T-helper 17 cell (primary cell): ENCODE measurements at places on chromosomes 11 and 22. TPM values are rescaled to one million over a fixed set of nuclear protein-coding genes. Genes with fewer than 3 reads are reported as not detected.
A peak's percentile ranks its signal among the peaks of the same experiment; 100 is the strongest.

The C11orf52 gene
- total RNA-seq, result not detected

The APOL5 gene
- not detected for total RNA-seq

The GRM5 gene
- not detected for total RNA-seq

The TP53AIP1 gene
- not detected for total RNA-seq

The KIAA1671 gene
- 1.4 TPM for total RNA-seq

GRCh38 chr11:8917157-8917825 is 6.3 kb downstream of the AKIP1 start:
- no peak overlapping the region for H3K27ac ChIP-seq
- H3K4me1 ChIP-seq, result peaks cover 11% of the 10 kb centered on the region
- no peaks in the 10 kb centered on the region for H3K36me3 ChIP-seq

GRCh38 chr11:45926536-45927331 is 4.3 kb downstream of the LARGE2 start:
- H3K27me3 ChIP-seq, result no peaks in the 10 kb centered on the region
- H3K4me3 ChIP-seq, result no peak overlapping the region
- H3K36me3 ChIP-seq, result no peaks in the 10 kb centered on the region
- H3K27ac ChIP-seq, result no peak overlapping the region

- no peak overlapping the region for H3K27ac ChIP-seq
- H3K36me3 ChIP-seq, result no peaks in the 10 kb centered on the region
- no peaks in the 10 kb centered on the region for H3K27me3 ChIP-seq
- DNase-seq, result no peak
- H3K4me3 ChIP-seq, result no peak overlapping the region
Observed at GRCh38 chr11:16292167-16292859, 64.0 kb downstream of the SOX6 start.

DNA sequence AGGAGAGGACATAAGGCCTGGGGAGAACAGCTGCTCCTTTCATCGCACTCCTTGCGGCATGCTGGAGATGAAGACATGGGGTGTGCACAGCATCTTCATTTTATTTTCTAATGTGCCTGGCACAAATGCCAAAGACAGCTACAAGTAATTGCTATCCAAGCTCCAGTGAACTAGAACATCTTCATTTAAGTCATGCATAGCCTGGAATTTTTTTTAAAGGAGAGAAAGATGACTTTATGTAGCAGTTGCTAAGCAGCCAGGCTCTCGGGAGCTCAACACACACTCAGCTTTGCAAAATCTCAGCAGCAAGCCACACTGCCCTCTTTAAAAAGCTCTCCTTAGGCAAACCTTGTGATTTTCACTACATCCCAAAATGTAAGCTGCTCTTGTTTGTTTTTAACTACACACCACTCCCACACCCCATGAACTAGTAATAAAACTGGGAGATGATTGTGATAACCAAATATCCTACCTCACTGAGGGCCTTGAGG is 164.5 kb upstream of the POU2AF2 start:
- no peak overlapping the region for H3K4me3 ChIP-seq
- H3K27ac ChIP-seq, result no peak overlapping the region
- no peak for DNase-seq
- H3K27me3 ChIP-seq, result peaks cover 26% of the 10 kb centered on the region
- peaks cover 3% of the 10 kb centered on the region for H3K36me3 ChIP-seq
- H3K4me1 ChIP-seq, result no peaks in the 10 kb centered on the region

DNA sequence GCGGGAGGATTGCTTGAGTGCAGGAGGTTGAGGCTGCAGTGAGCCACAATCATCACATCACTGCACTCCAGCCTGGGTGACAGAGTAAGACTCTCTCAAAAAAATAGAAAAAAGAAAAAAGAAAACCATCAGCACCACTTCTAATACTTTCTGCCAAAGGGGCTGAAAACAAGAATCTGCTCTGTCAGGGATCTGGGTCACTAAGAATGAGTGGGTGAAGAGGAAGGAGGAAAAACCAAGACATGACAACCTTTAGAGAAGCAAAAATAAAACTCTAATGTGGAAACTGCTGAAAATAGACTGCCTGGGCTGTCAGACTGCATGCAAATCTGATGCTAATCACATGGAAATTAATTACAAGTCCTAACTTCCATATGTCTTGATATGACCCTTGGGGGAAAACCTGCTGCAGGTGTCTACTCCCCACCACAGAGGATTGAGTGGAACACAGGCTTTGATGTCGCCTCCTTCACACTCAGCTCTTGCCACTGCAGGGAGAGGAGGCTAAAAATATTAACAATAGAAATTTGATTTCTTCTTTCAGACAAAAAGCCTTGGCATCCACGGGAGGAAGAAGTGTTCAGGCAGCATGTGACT is 62.5 kb upstream of the CRTAM start:
- no peak overlapping the region for H3K4me3 ChIP-seq
- H3K27ac ChIP-seq, result no peak overlapping the region
- peaks cover 10% of the 10 kb centered on the region for H3K4me1 ChIP-seq
- H3K27me3 ChIP-seq, result no peaks in the 10 kb centered on the region

GRCh38 chr11:61787928-61788491 is 4.4 kb downstream of the TMEM258 start:
- no peak for DNase-seq
- peak overlapping the region; percentile 27 for H3K27ac ChIP-seq
- H3K4me1 ChIP-seq, result peaks cover 15% of the 10 kb centered on the region
- no peak overlapping the region for H3K4me3 ChIP-seq
- peaks cover 5% of the 10 kb centered on the region for H3K36me3 ChIP-seq
- H3K27me3 ChIP-seq, result no peaks in the 10 kb centered on the region

DNA sequence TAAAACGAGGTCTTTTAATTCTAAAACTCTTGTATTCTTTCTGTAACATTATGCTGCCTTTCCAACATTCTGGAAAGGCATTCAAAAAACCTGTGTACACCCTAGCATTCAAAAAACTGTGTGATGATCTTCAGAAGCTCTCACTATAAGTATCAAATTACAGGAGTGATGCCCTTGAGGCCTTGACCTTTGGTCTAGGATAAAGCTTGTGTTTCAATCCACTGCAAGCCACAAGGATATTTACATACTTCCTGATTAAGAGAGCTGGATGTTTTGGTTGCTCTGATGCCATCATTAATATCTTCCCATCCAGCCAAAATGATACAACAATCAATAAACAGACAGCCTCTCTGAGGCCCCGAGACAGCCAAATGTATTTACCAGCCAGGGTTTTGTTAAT is 11.9 kb downstream of the CLPB start:
- DNase-seq, result no peak
- peaks cover 56% of the 10 kb centered on the region for H3K4me1 ChIP-seq
- H3K4me3 ChIP-seq, result no peak overlapping the region
- peaks cover 7% of the 10 kb centered on the region for H3K36me3 ChIP-seq

DNA sequence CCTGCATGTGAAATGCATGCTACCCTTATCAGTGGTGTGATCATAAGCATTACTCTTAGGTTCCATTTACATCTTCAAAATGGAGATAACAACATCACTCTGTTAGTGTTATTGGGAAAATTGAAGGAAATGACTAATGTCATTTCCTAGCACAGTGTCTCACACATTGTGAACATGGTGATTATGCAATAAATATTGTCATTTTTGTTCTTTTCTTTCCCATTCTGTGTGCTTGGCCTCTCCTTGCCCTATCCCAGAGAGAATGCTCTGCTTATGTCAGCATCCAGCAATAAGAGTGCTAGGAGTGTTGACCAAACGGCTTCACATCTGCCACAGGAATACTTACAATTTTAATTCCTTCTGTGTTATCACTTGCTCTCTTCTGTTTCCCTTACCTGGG is 1024.1 kb upstream of the CCDC90B start:
- H3K27me3 ChIP-seq, result no peaks in the 10 kb centered on the region
- no peak overlapping the region for H3K27ac ChIP-seq
- H3K36me3 ChIP-seq, result no peaks in the 10 kb centered on the region
- no peak for DNase-seq
- H3K4me3 ChIP-seq, result no peak overlapping the region
- H3K4me1 ChIP-seq, result no peaks in the 10 kb centered on the region

- peak overlapping the region; percentile 99 for H3K27ac ChIP-seq
- DNase-seq, result peak; percentile 35
- peak overlapping the region; percentile 95 for H3K4me3 ChIP-seq
- H3K27me3 ChIP-seq, result no peaks in the 10 kb centered on the region
- peaks cover 44% of the 10 kb centered on the region for H3K4me1 ChIP-seq
Observed at GRCh38 chr11:10450462-10451425, 4.3 kb upstream of the AMPD3 start.

DNA sequence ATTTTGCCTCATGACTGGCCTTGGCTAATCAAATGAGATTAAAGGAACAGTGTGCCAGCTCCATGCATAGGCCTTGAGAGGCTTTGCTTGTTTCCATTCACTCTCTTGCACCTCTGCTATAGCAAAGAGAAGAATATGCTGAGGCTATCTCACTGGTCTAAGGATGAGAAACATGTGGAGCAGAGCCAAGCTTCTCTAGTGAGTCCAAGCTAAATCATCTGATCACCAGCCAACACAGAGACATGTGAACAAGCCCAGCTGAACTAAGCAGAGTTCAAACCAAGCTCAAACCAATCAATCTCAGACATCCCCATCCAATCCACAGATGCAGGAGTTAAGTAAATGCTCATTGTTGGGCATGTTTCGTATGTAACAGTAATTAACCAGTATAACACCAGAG is 69.4 kb upstream of the API5 start:
- H3K27ac ChIP-seq, result no peak overlapping the region
- no peaks in the 10 kb centered on the region for H3K36me3 ChIP-seq
- no peak for DNase-seq
- H3K4me3 ChIP-seq, result no peak overlapping the region
- H3K4me1 ChIP-seq, result no peaks in the 10 kb centered on the region

DNA sequence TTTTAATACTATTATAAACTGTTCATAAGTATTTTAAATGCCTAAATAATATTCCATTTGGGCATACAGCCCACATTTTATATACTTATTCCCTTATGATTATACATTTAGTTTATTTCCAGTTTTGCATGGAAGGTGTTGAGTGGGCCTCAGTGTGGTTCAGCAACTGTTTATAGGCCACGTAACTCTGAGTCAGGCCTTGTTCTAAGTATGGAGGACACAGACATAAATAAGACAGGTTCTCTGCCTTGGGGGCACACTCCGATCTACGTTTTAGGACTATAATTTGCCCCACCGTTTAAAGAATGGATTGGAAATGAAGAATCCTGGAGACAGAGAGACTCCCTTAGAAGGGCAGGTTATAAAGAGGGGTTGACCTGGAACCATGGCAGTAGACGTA is 212.2 kb upstream of the TBCEL start:
- H3K36me3 ChIP-seq, result peaks cover 3% of the 10 kb centered on the region
- DNase-seq, result no peak
- peaks cover 3% of the 10 kb centered on the region for H3K4me1 ChIP-seq
- H3K27ac ChIP-seq, result no peak overlapping the region

DNA sequence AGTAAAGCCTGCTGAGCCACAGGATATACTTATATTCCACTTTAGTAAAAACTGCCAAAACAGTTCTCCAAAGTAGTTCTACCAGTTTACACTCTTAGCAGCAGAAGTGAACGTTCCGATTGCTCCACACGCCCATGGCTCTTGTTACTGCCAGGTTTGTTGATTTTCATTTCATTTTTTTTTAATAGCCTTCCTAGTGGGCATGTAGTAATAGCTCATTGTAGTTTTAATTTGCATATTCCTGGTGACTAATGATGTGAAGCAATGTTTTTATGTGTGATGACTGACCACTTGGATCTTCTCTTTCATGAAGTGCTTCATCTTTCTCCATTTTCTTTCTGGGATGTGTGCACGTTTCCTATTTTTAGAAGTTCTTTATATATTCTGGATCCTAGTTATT is 4.8 kb upstream of the C11orf97 start:
- no peaks in the 10 kb centered on the region for H3K36me3 ChIP-seq
- no peak overlapping the region for H3K4me3 ChIP-seq
- no peak overlapping the region for H3K27ac ChIP-seq
- H3K27me3 ChIP-seq, result peaks cover 19% of the 10 kb centered on the region

DNA sequence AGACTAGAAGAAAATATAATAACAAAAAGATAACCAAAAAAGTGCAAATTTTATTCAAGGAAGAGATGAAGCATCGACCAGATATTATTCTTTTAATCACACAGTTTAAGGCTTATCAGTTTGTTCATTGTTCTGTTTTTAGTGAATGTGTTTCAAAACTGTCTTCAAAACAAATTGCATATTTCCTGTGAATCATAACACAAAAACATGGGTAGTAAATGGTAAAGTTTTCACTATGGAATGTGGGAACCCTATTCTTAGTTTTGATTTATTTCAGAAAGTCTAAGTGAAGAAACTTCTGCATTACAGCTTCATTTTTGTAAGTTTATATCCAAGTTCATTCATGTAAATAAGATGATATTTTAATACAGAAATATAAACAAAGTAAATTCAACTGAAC is 207.6 kb upstream of the LUZP2 start:
- H3K27ac ChIP-seq, result no peak overlapping the region
- DNase-seq, result no peak
- H3K36me3 ChIP-seq, result no peaks in the 10 kb centered on the region
- no peaks in the 10 kb centered on the region for H3K27me3 ChIP-seq
- H3K4me3 ChIP-seq, result no peak overlapping the region
